Aorta (tissue), 5 donors: ENCODE measurements at places on chromosomes 6 and 20.

- no peaks in the 10 kb centered on the region for H3K4me1 ChIP-seq
- H3K27me3 ChIP-seq, result no peaks in the 10 kb centered on the region
- H3K27ac ChIP-seq, result no peak overlapping the region
- H3K36me3 ChIP-seq, result no peaks in the 10 kb centered on the region
Observed at GRCh38 chr6:122717350-122717749, 62.2 kb upstream of the FABP7 start.

- H3K4me3 ChIP-seq, result no peak overlapping the region
- no peaks in the 10 kb centered on the region for H3K27me3 ChIP-seq
- no peaks in the 10 kb centered on the region for H3K4me1 ChIP-seq
- DNase-seq, result no peak
- no peaks in the 10 kb centered on the region for H3K36me3 ChIP-seq
- no peak overlapping the region for H3K27ac ChIP-seq
Observed at GRCh38 chr6:13505345-13505734, 17.9 kb upstream of the GFOD1 start.

DNA sequence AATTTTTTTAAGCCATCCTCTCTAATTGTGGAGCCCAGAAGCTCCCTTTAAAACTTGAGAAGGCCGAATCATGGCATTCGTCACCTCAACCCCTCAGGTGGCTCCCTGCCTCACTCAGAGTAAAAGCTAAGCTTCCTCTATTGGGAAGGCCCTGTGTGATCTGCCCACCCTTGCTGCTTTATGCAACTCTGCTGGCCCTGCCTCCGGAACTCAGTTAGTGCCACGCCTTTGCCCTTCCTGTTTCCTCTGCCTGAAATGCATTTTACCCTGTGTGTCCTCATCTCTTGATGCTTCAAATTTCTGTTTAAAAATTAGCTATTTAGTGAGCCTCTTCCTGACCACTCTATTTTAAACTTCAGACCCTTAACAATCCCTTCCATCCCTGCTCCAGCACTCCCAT is 5.7 kb downstream of the PACRG start:
- H3K36me3 ChIP-seq, result no peaks in the 10 kb centered on the region
- H3K27me3 ChIP-seq, result no peaks in the 10 kb centered on the region
- H3K27ac ChIP-seq, result no peak overlapping the region
- no peak overlapping the region for H3K4me3 ChIP-seq
- H3K4me1 ChIP-seq, result no peaks in the 10 kb centered on the region

DNA sequence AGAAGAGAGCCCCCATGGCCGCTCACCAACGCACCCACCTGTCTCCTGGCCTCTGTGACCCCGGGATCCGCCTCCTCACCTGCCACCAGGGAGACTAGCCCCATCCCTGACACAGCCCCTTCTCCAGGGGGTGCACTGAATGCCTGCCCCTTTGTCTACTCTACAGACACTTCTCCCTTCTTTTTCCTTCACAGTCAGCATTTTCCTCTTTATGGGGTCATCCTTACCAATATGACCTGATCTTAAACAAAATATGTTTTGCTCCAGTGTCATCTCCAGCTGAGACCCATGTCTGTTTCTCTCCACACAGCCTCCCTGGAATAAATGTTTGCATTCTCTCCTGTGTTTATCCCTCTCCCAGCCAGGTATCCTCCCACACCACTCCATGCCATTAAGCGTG is 14.6 kb upstream of the CCR6 start:
- no peaks in the 10 kb centered on the region for H3K36me3 ChIP-seq
- no peaks in the 10 kb centered on the region for H3K4me1 ChIP-seq
- no peak overlapping the region for H3K27ac ChIP-seq
- DNase-seq, result no peak
- H3K27me3 ChIP-seq, result no peaks in the 10 kb centered on the region
- no peak overlapping the region for H3K4me3 ChIP-seq

- H3K36me3 ChIP-seq, result no peaks in the 10 kb centered on the region
- H3K4me3 ChIP-seq, result no peak overlapping the region
- no peaks in the 10 kb centered on the region for H3K27me3 ChIP-seq
- H3K4me1 ChIP-seq, result no peaks in the 10 kb centered on the region
Observed at GRCh38 chr6:119110601-119111548, 32.4 kb upstream of the FAM184A start.

DNA sequence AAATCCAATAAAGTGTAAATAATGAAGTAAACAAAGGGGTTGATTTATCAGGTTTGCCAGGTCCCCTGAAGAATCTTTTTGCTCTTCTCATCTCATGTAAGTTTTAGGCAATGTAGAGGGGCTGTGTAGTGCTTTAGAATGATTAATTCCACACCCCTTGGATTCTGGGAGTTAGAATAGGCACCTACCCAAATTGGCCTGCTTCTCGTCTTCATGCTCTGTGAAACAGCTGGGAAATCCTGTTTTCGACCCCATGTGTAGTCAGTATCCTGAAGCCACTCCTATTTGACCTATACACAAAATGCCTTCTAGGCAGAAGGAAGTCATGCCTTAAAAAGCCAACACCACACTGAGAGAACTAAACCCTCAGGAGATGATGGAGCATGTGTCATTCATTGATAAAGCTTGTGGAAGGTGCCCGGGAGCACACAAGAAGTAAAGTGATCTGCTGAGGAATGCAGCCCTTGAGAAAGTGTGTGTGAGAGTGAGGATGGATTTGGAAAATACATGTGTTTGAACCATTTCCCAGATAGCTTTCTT is 170.9 kb downstream of the KLHL32 start:
- H3K4me3 ChIP-seq, result no peak overlapping the region
- no peak for DNase-seq
- H3K4me1 ChIP-seq, result no peaks in the 10 kb centered on the region
- H3K27ac ChIP-seq, result no peak overlapping the region
- no peaks in the 10 kb centered on the region for H3K36me3 ChIP-seq

GRCh38 chr6:123604067-123604466 is 32.7 kb downstream of the TRDN start:
- no peaks in the 10 kb centered on the region for H3K36me3 ChIP-seq
- H3K4me1 ChIP-seq, result no peaks in the 10 kb centered on the region
- H3K4me3 ChIP-seq, result no peak overlapping the region
- H3K27me3 ChIP-seq, result no peaks in the 10 kb centered on the region

DNA sequence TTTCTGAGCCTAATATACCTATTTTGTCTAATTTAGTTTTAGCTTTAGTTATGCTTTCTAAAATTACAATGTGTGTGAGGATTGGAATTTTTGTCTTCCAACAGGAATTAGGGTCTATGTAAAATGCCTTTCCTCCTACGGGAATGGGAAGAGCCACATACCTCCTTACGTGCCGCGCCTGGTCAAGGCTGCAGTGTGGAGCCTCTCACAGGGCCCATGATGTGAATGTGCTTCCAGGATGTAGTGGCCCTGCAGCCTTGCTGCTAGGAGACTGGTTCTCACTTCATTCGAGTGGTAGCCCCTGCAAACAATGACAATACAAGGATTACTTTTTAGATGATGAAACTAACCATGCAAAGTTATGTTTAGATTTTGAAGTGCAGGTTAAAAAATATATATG is 110.2 kb downstream of the SOBP start:
- H3K36me3 ChIP-seq, result no peaks in the 10 kb centered on the region
- no peaks in the 10 kb centered on the region for H3K4me1 ChIP-seq
- no peaks in the 10 kb centered on the region for H3K27me3 ChIP-seq
- no peak for DNase-seq
- no peak overlapping the region for H3K27ac ChIP-seq

DNA sequence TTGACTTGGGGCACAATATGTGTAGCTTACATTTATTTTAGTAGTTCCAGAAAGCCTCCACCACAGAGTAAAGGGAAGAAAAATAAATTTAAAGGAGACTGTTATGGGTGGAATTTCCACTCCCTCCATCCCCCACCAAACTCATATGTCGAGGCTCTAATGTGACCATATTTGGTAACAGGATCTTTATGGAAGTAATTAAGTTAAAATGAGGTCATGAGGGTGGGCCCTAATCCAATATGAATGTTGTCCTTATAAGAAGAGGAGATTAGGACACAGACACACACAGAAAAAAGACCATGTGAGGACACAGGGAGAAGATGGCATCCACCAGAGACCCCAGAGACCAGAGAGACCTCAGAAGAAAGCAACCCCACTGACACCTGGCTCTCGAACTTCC is 189.7 kb downstream of the EDN1 start:
- no peak for DNase-seq
- no peak overlapping the region for H3K27ac ChIP-seq
- no peak overlapping the region for H3K4me3 ChIP-seq
- H3K27me3 ChIP-seq, result no peaks in the 10 kb centered on the region
- H3K36me3 ChIP-seq, result no peaks in the 10 kb centered on the region

GRCh38 chr6:44837255-44837654 is 449.7 kb downstream of the CDC5L start:
- no peaks in the 10 kb centered on the region for H3K27me3 ChIP-seq
- H3K36me3 ChIP-seq, result no peaks in the 10 kb centered on the region
- no peaks in the 10 kb centered on the region for H3K4me1 ChIP-seq
- H3K4me3 ChIP-seq, result no peak overlapping the region
- no peak for DNase-seq

DNA sequence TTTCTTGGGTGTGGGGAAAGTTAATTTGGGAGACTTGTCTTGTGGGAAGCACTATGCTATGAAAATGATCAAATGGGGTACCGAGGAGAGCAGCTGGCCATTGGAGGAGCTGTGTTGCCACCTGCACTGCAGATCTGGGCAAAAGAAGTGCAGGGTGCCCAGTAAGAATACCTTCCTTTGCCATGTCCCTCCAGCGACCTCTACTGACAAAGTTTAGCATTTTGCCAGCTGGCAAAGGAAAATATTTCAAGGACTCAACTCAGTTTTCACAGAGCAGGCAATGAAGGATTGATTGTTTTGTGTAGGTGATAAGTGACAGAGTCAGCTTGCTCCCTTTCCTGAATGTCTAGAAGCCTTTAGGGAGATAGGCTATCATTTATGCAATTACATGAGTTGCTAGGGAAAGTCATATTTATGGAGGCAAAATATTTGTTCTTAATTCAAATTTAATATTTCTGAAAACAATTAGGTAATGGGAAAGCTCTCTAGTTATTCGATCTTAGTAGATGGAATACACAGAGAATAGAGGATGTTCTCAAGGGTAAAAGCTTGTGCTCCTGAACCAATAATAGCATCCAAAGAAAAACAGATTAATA is 118.4 kb downstream of the FARS2 start:
- H3K27me3 ChIP-seq, result no peaks in the 10 kb centered on the region
- no peaks in the 10 kb centered on the region for H3K4me1 ChIP-seq
- H3K27ac ChIP-seq, result no peak overlapping the region
- H3K36me3 ChIP-seq, result no peaks in the 10 kb centered on the region
- DNase-seq, result no peak
- H3K4me3 ChIP-seq, result no peak overlapping the region

GRCh38 chr6:109304284-109305015 is 77.8 kb downstream of the CD164 start:
- no peak overlapping the region for H3K27ac ChIP-seq
- H3K4me1 ChIP-seq, result peaks cover 8% of the 10 kb centered on the region
- no peak overlapping the region for H3K4me3 ChIP-seq
- no peak for DNase-seq
- H3K36me3 ChIP-seq, result no peaks in the 10 kb centered on the region
- H3K27me3 ChIP-seq, result no peaks in the 10 kb centered on the region

GRCh38 chr20:63568986-63569949 is 4.8 kb downstream of the HELZ2 start:
- H3K4me3 ChIP-seq, result no peak overlapping the region
- no peak overlapping the region for H3K27ac ChIP-seq
- no peaks in the 10 kb centered on the region for H3K27me3 ChIP-seq
- H3K4me1 ChIP-seq, result no peaks in the 10 kb centered on the region

DNA sequence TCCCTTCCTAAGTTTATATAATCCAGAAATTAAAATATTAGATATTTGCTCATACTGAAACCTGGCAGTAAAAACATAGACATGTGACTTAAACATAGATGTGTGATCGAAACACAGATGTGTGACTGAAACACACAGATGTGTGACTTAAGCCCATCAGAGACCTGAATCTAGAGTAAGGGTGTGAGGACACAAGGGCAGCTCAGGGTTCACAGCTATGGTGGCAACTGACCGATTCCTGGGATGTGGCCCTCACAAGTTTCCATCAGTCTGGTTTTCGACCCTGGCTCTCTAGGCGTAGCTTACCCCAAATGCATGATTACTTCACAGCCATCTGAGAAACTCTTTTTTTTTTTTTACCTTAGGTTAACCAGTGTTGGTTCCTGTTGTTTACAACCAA is 137.0 kb downstream of the NRN1 start:
- no peak overlapping the region for H3K4me3 ChIP-seq
- H3K27me3 ChIP-seq, result no peaks in the 10 kb centered on the region
- no peak overlapping the region for H3K27ac ChIP-seq
- no peaks in the 10 kb centered on the region for H3K4me1 ChIP-seq
- no peaks in the 10 kb centered on the region for H3K36me3 ChIP-seq
